ENCODE measurements at places on chromosomes 5 and 9.

DNA sequence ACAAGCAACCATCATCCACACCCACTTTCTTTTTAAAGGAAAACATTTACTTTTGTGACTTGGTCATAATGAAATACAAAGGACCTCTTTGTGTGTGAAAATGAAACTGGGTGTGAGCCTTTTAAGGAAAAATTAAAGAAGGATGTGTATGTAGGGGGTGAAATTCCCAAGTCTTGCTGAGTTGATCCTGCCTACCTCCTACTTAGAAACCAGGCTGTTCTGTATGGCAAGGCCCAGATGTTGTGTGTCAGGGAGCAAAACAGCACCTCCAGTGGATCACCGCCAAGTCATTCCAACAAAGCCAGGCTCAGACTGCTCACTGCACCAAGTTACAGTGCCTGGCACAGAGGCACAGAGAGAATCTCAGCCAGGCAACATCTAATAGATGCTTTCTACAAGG is 198.5 kb upstream of the FBN2 start:
- DNase-seq = peak; percentile 53

GRCh38 chr5:54774281-54775170 is 210.9 kb downstream of the ESM1 start:
- DNase-seq = no peak

- no peak for DNase-seq
Observed at GRCh38 chr9:110728058-110728457, 59.5 kb downstream of the MUSK start.

- DNase-seq = no peak
Observed at GRCh38 chr5:167634432-167634831, 657.0 kb upstream of the WWC1 start.

GRCh38 chr9:77647267-77648233 is 572 bp downstream of the GNA14 start:
- no peak for DNase-seq

- DNase-seq = no peak
Observed at GRCh38 chr5:14199902-14200301, 56.8 kb downstream of the TRIO start.

GRCh38 chr5:17925276-17925675 is 291.0 kb downstream of the TAF11L14 start:
- no peak for DNase-seq

DNA sequence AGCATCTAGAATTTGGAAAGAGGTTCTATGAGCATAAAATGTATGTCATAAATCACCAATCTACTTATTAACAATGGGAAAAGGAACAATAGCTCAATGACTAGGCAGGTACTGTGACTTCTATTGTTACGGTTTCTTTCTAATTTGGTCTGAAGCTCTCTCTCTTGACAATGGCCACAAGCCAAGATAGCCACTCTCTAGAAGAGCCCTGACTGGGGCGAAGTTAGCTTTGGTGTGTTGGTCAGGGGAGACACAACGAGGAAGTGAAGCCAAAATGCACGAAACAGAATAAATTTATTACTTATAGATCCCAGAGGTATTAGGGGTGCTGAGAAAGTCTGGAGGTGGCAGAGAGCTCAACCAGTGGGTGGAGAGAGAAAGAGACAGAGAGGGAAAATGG is 9.4 kb upstream of the RAD23B start:
- no peak for DNase-seq

GRCh38 chr9:89701221-89701798 is 96.5 kb downstream of the GADD45G start:
- no peak for DNase-seq

DNA sequence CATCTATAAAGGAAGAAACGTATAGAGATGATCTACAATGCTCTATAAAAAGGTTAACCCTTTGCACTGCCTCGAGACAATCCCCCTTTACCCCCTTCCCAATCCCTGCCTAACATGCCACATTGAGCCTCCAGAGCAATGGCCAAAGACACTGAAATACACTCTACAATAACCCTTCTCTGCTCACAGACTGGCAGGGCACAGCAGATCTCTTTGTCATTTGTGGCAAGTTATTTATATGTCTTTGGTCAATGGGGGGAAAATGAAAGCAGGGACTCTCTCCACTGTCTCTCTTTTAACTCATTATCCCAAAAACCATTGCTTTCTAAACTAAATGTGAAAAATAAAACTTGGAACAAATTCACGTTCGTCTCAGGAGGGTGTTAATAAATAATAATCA is 51.7 kb downstream of the PTCH1 start:
- DNase-seq = no peak

DNA sequence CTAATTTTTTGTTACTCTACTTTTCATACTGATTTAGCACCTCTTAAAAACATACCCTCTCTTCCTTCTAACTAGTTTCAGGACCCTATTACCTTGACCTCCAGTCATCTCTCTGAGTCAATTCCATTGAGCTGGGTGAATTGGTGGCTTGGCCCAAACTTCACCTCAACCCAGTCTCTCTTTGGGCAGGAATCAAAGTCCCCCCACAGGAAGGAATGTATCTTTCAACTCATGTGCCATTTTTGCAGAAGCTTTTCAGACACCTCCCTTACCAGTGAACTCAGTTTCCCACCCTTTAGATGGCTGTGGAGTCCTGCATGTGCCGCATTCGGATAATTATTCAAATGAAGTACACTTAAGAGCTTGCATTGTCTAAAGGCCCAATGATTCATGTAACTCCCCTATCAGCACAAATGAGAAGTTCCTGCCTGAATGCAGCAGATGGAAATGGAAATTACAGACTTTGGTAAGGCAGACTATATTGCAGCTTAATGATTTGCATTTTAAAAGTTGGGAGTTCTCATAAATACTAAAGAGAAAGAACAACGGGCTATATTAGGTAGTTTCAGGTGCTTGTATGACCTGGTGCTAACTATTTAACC is 693.5 kb downstream of the PTPRD start:
- no peak for DNase-seq

DNA sequence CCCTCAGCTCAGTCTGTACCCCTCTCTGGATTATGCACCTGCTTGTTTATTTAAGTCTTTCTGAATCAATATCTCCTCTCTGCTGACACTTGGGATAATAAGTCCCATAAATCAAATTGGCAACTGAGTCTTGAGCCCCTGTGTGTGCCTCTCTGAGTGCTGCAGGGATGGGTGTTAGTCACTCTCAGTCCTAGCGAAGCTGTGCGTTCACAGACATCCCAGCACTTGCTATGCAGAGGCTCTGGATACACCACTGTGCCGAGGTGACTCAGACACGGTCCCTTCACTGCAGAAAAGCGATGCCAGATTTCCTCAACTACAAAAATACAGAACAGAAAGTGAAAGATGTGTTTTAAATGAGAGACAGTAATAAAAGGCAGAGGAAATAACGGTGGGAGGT is 4.1 kb upstream of the KCNMB1 start:
- no peak for DNase-seq

DNA sequence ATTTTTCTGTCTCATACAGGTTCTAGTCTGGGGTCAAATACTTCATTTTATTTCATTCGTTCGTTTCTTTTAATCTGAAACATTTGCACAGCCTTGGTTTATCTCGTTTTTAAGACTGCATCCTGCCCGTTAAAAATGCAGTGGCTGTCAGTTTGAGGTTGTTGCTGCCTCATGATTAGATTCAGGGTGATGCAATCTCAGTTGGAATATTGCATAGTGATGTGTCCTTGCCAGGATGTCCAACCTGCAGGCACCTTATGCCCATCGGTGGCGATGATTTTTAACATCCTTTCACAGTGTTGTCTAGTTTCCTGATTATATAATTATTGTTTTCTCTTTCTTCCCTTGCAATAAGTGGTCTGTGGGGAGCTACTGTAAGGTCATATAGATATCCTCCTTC is 45.1 kb downstream of the SH3GL2 start:
- DNase-seq = no peak

GRCh38 chr5:135171336-135171735 is 137.3 kb upstream of the PITX1 start:
- no peak for DNase-seq

Measured in nucleus accumbens (tissue), 56 donors.